ENCODE measurements at places on chromosomes 5 and 9.

DNA sequence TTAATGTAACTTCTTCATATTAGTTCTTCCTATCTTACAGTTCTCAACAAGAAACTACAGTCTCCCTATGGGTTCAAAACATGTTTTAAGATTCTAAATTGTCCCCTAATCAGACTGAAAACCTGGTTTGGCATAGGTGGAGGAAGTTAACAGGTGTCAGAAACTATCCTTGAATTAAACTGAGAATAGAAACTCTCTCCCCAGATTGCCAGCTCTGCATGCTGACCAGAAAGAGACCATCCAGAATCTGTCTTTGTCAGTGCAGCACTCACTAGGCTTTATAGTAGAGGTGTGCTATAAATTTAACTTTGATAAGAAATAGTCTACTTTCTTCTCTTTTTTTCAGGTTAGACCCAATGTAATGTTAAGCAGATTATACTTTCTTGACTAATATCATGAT lies 63.8 kb downstream of the BNC2 start:
- no peak for DNase-seq

- DNase-seq = no peak
These were observed 25.4 kb downstream of the SREK1 start for GRCh38 chr5:66169534-66169933.

DNA sequence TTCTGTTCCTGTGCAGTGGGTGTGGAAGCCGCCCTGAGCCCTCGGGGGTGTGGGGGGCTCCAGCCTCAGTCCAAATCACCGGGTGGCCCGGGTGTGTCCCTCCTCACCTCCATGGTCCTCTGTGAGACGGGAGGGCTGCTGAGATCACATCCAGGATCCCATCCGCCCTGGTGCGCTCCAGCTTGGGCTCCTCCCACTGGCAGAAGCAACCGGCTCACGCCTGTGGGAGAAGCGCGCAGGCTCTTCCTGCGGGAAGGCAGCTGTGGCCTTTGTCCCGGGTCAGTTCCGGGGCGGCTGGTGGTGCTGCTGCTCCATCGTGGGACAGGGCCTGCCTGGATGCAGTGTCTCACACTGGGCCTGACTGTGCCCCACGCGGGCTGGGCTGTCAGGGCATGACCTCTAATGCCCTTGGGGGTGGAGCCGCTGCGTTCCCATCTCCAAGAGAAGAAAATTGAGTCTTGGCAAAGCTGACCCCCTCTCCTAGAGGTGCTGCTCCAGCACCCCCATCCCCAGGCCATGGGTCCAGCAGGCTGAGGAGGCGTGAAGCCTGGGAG lies 18.5 kb downstream of the OLFM1 start:
- DNase-seq = no peak

- DNase-seq = no peak
These were observed 37.3 kb upstream of the WWC1 start for GRCh38 chr5:168254013-168254693.

GRCh38 chr9:9893837-9894236 lies 719.0 kb downstream of the PTPRD start:
- no peak for DNase-seq

DNA sequence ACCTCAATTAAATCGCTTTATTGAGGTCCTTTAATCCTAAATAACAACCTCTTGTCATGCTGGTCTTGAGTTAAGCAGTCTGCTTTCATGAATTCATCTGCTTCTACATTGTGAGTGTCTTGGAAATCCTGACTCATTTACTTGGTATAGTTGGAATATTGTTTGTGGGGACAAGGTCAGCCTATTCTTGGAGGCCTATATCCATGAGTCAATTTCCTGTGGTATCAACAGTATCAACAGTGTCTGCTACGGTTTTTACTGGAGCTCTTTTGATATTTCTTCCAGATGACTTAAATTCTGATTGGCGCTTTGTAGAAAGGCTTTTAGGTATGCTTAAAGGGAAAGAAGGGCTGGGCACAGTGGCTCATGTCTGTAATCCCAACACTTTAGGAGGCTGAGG lies 71.2 kb upstream of the PARP8 start:
- DNase-seq = no peak

GRCh38 chr5:128193665-128194390 lies 110.3 kb downstream of the SLC12A2 start:
- no peak for DNase-seq

DNA sequence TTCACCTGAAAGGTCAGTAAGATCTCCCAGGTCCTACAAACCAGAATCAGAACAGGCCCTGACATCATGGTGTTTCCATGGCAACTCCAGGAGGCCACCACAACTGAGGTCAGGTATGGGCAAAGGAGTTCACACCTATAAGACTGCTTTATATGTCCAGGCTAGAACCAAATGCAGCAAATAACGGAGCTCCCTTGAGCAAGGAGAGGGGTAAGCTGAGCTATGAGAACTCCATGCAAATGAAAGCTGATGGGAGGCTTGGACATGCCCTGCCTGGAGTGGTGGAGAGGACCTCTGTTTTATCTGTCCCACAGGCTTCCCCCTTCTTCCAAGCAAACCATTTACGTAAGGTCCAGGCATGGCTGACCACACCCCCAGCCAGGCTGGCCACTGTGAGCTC lies 207.7 kb downstream of the SPOCK1 start:
- no peak for DNase-seq

GRCh38 chr5:141960018-141960417 lies 2.0 kb upstream of the PCDH12 start:
- no peak for DNase-seq

DNA sequence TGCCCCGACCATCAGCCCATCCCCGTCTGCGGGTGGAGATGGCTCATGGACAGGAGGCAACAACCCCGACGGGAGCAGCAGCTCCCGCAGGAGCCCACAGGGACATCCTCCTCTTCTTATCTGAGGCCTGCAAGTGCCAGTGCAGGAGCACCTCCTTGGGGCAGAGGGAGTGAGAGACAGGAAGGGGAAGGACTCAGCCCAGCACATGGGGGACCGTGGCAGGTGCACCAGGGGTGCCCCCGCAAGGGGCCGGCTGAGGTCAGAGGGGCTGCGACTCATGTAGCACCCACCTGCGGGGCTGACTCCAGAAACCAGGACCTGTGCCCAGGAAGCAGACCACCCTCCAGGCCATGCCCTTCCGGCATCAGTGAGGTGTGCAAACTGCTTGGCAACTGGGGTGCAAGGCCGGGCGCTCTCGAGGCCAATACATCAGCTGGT lies 259.8 kb upstream of the ADAMTS16 start:
- DNase-seq = no peak

DNA sequence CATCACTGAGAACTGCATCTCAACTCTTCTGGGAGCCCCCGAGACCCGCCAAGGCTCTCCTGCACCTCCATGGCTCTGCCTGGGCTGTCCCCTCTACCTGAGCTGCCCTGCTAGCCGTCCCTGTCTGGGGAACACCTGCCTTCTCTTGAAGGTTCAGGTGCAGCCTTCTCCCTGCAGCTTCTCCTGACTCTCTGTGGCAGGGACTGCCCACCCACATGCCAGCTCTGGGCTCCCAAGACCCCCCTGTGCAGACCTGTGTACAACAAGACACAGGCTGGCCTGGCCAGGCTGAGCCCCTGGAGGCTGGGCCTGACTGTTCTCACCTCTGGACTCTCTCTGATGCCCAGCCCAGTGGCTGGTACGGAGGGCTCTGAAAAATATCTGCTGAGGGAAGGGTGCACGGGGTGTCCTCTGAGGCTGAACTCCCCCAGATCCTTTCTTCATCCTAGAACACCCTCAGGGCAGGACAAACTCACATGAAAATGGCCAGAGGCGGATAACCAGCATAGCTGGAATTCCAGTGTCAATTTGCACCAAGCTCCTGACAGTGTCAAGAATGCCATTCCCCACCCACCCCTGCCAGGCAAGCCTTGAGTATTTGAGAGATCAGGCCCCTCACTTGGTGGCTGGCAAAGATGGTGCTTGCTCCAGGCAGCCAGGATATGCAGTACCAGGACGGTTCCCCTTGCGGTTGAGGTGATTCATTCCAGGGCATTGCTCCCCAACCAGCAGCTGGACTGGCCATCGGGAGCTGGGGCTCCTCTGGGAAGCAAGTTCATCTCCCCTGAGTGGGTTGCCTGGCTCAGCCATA lies 40.9 kb upstream of the SLC25A51 start:
- no peak for DNase-seq

DNA sequence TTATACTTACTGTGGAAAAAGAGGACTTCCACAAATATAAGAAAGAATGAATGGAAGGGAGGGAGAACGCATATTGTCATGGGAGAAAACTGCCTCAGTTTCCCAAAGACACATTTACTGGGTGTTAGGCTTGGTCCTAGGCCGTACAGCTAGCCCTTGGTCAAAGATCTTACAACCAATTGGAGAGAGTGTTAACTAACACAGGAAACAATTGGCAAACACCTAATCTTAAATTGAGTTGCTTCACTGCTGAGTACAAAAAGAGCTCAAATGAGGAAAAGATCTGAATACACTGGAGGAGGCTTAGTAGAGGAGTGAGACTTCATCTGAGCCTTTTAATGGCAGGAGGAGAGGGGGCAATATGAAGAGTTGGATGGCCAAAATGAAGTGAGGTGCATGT lies 161.7 kb downstream of the GLIS3 start:
- no peak for DNase-seq

DNA sequence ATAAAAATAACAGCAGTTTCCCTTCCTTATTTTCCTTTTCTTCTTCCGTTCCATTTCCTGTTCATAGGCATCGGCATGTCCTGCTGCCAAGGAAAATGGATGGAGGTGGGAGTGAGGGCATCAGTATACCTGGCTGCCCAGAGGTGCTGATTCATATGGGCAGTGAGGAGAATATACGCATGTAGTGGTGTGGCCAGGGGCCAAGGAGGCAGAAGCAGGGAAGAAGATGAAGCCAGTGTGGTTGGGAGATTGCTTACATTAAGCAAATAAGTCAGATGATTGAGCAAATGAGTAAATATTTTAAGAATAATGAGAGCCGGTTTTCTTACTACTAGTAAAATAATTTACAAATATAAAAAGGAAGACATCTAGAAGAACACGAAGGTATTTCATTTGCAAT lies 344.9 kb upstream of the PAPPA start:
- DNase-seq = no peak

Measured in stimulated activated CD4-positive, alpha-beta T cell treated with anti-CD3 and anti-CD28 coated beads, TNF-alpha, amount 100 ng/mL, for 4 hours (primary cell).